Lower lobe of right lung (tissue), 2 donors: ENCODE measurements at places on chromosomes 5 and 9. TPM values are rescaled to one million over a fixed set of nuclear protein-coding genes. Genes with fewer than 3 reads are reported as not detected.
A peak's percentile ranks its signal among the peaks of the same experiment; 100 is the strongest.

SLC34A3 gene
- not detected for total RNA-seq

SERF1A gene
- 7.5 TPM for total RNA-seq

DNA sequence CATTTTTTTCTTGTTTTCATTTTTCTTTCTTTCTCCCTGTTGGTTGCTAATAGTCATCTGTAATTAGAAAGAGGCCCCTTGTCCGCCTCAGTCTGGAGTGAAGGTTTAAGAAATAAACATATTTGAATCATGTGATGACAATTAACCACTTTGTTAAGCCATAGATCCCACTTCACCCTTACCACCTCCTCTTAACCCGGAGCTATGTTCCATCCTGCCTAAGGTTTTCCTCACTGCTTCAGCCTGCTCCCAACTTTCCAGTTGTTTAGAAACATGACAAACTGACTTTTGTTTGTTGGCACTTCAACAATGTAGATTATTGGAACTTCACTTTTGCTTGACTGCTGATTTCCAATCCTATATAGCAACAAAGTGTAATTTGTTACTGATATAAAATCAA lies 37.4 kb upstream of the SSBP2 start:
- no peaks in the 10 kb centered on the region for H3K27me3 ChIP-seq
- H3K4me1 ChIP-seq = peaks cover 21% of the 10 kb centered on the region
- no peak overlapping the region for H3K27ac ChIP-seq
- H3K4me3 ChIP-seq = no peak overlapping the region
- no peaks in the 10 kb centered on the region for H3K36me3 ChIP-seq

DNA sequence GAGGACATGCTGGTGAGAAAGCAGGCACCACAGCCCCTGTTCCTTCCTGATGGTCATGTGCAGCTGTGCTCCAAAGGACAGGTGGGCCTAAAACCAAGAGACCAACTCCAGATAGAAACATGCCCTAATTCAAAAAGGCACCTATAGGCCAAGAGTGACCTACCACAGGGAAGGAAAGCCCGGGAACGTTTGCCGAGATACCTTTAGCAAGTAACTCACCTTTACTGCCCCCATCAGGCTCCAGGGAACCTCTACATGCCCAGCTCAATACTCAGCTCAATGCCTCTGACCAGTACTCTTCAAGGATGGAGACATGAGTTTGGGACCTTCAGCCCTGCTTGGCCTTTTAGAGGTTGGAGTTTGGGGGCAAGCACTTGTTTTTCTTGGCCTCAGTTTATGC lies 172.8 kb upstream of the FSTL4 start:
- no peaks in the 10 kb centered on the region for H3K27me3 ChIP-seq
- DNase-seq = no peak
- H3K4me1 ChIP-seq = no peaks in the 10 kb centered on the region
- H3K27ac ChIP-seq = no peak overlapping the region

- DNase-seq = no peak
- no peaks in the 10 kb centered on the region for H3K4me1 ChIP-seq
- no peaks in the 10 kb centered on the region for H3K27me3 ChIP-seq
- H3K4me3 ChIP-seq = no peak overlapping the region
- peaks cover 100% of the 10 kb centered on the region for H3K36me3 ChIP-seq
- no peak overlapping the region for H3K27ac ChIP-seq
These were observed 15.8 kb downstream of the TLN1 start for GRCh38 chr9:35716230-35716629.

- H3K27ac ChIP-seq = no peak overlapping the region
- peaks cover 16% of the 10 kb centered on the region for H3K4me1 ChIP-seq
- H3K4me3 ChIP-seq = peak overlapping the region; percentile 67
- H3K27me3 ChIP-seq = peaks cover 19% of the 10 kb centered on the region
These were observed 11.0 kb upstream of the EXOSC2 start for GRCh38 chr9:130682421-130683121.

GRCh38 chr5:162496100-162496808 lies 428.7 kb downstream of the GABRG2 start:
- DNase-seq = no peak
- H3K4me3 ChIP-seq = no peak overlapping the region
- no peaks in the 10 kb centered on the region for H3K4me1 ChIP-seq
